ENCODE measurements at places on chromosomes 11 and 22.

DNA sequence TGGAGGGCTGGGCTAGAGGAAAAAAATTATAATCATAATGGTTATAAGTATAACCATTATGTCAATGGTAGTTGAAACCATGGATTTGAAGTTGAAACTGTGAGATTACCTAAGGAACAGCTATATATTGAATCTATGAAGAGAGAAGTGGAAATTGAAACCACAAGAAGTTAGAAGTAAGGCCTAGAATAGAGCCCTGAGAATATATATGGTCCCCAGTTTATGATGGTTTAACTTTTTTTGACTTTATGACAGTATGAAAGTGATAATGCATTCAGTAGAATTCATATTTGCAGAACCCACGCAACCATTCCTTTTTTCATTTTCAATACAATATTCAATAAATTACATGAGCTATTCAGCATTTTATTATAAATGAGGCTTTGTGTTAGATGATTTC, 15.0 kb downstream of the AASDHPPT start:
- no peak for DNase-seq

- no peak for DNase-seq
Observed at GRCh38 chr11:65790104-65790901, 3.4 kb downstream of the OVOL1 start.

- DNase-seq, result no peak
Observed at GRCh38 chr22:29275167-29275566, 7.1 kb downstream of the EWSR1 start.

DNA sequence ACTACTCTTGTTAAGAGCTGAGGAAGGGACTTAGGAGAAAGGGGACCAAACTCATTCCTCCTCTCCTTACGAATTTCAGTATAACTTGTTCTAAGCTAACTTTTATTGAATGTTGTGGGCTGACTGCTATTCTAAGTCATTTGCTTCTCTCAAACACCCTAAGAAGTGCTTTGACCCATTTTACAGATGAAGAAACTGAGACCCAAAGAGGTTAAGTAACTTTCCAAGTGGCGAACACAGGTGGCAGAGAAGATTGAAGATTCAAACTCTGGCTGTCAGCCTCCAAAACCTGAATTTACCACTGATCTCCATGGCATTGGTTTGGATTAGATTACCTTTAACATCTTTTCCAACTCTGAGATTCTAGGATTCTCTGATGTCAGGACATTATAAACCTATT, 52.2 kb downstream of the TIMP3 start:
- DNase-seq, result no peak

DNA sequence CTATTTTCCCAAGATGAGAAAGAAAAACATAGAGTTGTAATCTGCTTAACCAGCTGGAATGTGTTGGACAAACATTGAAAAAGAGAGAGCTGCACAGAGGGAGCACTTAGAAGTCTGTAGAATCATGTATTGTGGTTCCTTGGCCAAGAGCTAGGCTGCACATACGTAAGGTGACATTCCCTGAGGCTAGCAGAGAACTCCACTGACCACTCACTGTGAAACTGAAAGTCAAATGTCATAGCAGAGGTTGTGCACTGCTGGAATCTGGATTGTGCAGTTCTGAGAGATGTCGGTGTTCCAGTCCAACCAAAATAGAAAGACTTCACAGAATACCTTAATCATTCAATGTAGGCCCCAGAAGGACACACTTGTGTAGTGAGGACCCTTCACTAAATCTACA, 772.8 kb upstream of the RAG2 start:
- DNase-seq, result no peak

DNA sequence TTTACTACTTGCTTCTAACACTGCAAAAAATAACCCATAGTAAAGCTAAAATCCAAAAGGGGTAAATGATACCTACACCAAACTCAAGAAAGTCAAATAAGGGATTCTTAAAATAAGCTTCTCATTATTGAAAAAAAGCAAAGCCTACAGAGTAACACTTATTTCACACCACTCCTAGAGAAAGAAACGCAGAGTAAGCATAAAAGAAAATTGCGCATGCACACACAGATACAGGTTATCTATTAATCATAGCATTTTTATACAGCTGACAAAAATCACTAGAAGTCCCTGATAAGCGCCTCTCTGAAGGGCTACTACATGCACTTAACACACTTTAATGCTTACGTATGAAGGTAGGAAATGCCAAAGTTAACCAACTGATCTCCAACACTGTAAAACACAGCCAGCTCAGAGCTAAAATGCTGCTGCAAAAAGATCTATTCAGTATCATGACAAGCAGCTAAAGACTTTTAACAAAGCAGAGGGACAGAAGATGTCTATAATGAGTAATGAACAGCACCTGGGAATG, 14.0 kb downstream of the RBFOX2 start:
- no peak for DNase-seq

DNA sequence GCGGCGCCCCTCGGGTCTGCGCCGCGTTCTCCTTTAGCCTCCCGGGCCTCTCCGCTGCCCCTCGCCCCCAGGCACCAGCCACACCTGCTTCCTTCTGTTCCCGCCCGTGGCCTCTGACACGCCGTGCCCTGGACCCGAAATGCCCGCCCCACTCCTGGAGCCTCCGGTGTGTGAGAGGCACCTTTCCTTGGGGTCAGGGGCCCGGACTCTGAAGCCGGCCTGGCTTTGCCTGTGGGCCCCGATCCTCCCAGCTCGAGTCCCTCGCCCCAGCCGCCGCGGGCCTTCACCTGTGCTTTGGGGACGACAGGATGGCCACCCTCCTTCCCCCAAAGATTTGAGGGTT, 661 bp upstream of the CDPF1 start:
- DNase-seq, result no peak

All from GM06990 (cell line).